Suppressor macrophage (primary cell): ENCODE measurements at places on chromosomes 12 and 14.

GRCh38 chr14:20468764-20469241, 403 bp upstream of the PNP start:
- peak; percentile 56 for DNase-seq

- DNase-seq: peak; percentile 70
Measured at GRCh38 chr12:8991371-8992345, 2.3 kb downstream of the KLRG1 start.

DNA sequence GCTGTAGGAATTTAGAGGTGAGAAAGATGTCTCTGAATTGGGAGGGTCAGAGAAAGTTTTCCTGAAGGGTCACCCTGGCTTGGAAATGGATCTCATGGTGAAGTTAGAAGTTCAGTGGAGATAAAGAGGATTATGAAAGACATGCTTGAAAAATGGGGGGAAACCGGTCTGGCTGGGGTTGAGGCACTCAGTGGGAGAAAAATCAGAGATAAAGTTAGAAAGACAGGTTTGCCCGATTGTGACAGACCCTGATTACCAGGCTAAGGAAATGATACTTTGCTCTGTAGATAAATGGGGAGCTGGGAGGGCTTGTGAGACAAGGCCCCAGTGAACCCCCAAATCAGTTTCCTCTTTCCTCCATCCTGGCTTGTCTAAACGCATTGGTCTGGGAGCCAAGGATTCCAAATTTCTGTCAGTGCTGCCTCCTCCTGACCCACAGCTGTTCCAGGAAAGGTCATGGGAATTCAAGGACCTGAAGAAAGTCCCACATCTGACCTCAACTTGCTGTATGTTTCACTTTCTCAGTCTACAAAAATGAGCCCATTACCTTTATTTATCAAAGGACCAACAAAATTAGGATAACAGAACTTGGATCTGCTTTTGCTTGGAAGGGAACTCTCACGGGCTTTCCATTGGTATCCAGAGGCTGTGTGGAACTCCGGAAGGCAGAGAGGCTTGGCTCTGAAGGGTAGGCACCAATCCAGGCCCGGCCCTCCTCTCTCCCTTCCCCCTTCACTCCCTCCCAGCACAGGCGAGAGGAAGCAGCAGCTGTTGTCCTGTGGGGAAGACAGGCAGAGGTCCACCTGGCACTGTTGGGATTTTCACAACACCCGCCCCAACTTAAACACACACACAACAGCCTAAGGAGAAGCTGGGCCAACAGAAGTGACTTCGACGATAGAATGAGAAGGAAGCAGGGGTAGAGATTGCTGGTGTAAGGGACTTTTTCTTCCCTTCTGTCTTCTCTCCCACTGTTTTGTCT, 3.4 kb upstream of the RNASE7 start:
- DNase-seq: no peak

GRCh38 chr14:74698465-74698864, 14.4 kb downstream of the AREL1 start:
- DNase-seq: peak; percentile 87

DNA sequence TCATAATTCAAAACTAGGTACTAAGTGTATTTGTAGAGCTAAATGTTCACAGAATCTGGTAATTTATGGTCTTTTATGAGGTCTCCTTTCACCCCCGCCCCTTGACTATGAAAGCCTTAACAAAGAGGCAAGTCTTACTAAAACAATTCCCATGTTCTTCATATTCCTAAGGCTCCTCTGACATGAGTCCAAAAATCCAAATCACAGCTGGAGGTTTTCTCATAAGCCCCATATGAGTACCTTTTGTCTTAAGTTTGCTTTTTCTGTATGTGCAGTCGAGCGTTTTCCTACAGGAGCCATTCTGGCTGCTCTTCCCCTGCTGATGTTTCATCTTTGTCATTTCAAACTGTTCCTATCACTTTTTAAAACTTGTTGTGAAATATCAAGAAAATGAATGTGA, 55.2 kb downstream of the SIX1 start:
- DNase-seq: no peak

- DNase-seq: no peak
Measured at GRCh38 chr12:690466-690865, 27.2 kb upstream of the NINJ2 start.

DNA sequence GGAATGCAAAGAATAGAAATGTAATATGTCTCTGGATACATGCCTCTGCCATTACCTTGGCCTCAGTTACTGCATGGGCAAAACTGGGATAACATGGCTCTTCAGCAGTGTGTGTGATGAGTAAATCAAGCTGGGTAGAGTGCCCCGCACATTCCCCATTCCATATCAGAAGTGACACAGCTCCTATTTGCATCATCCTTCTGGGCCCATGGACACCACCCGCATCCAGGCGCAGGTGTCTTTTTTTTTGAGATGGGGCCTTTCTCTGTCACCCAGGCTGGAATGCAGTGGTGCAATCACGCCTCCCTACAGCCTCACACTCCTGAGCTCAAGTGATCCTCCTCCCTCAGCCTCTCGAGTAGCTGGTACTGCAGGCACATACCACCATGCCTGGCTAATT, 31.6 kb downstream of the KRT76 start:
- DNase-seq: no peak

DNA sequence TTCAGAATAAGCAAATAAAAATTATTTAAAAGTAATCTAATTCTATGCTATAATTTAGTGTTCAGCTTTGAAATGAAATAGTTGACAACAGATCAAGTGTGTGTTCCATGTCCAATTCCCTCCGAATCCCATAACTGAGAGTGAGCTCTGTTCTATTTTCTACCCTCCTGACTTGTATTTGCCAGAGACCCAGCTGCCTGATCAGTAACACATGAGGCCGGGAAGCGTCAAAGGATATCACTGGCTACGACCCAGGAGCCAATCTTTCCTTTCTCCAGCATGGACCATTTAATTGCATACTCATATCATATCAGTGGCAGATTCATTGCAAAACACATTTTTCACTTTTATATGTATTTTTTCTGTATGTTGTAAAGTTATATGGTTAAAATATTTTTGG, 108.8 kb upstream of the TSPAN8 start:
- DNase-seq: no peak

DNA sequence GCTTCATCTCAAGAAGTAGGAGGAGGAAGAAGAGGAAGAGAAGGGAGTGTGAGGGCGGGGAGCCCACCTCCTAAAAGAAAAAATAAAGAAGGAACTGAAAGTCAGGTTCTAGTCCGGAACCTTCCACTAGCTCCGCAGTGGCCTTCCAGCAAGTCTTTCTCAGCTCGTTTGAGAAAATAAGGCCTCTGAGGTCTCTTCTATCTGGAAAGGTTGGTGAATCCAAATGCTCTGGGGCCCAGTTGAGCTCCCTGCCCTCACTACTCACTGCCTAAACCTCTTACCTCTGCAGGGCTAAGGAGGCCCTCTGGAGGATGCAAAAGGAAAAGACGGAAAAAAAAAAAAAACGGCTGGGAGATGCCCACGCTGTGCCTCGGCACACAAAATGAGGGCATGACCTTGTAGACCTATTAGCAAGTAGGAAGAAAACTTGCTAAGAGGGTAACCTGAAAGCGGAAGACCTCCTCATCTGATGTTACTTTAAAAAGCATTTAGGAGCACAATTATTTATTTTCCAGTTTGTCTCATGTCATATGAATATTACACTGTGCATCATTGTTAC, 35.9 kb downstream of the FBLN5 start:
- peak; percentile 30 for DNase-seq

- no peak for DNase-seq
Measured at GRCh38 chr12:65113621-65114035, 7.5 kb downstream of the WIF1 start.

DNA sequence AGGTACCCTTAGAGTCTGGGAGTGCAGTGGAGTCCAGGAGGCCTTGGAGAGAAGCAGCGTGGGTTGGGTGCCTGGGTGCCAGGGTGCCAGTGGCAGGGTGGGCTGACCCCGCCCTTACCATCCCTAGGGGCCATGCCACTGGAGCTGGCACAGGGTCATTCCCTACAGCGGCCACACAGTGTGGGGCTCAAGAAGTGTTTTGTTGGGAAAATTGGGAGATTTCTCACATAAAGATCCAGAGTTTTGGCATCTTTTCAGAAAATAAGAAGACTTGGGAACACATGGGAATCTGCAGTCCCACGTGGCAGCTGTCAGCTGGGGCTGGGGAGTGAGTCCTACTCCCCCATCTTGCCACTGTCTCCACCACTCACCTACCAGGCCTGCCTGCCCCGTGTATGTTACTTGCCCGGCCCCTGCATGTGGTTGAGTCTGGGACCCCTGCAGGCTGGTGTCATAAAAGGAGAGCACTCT, 4.2 kb downstream of the VASH1 start:
- DNase-seq: peak; percentile 1

DNA sequence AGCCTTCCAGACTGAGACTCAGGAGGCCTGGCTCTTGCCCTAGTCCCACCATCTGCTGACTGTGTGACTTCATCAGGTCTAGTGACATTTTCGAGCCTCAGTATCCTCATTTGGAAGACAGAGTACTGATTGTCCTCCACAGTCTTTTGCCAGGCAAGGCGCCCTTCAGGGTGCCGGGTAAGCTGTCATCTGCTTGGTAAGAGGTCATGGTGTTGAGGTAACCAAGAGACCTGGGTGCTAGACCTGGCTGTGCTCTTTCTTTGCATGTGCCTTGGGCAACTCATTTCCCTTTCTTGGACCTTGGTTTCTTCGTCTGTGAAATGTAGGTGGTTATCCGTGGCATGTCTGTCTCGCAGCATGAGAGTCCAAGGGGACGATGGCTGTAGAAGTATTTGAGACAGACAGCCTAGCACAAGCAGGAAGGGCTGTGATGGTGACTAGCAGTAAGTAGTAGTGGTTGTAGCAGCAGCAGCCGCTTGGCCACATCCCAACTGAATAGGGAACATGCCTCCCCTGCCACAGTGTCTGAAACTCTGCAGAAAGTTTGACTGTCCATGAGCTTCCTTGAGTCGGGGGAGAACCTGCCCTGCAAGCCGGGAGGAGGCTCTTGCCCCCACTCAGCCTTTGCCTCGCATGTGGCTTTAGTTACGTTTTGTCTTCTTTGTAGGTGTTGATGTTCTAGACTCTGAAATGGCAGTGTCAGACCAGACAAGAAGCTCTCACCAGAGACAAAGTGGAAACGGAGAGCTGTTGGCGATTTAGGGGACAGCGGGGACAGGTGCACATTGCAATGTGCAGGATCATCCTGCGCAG, 40.3 kb downstream of the EVL start:
- peak; percentile 58 for DNase-seq

- DNase-seq: no peak
Measured at GRCh38 chr12:103301642-103302591, 193.9 kb downstream of the C12orf42 start.

- DNase-seq: peak; percentile 72
Measured at GRCh38 chr12:124993626-124994436, at the start of gene BRI3BP. TSS of gene BRI3BP (plus strand) at chr12:124993645. CDS start at chr12:124993791, 146 bp downstream.

GRCh38 chr14:31300883-31301282, 93.3 kb upstream of the HECTD1 start:
- DNase-seq: no peak

DNA sequence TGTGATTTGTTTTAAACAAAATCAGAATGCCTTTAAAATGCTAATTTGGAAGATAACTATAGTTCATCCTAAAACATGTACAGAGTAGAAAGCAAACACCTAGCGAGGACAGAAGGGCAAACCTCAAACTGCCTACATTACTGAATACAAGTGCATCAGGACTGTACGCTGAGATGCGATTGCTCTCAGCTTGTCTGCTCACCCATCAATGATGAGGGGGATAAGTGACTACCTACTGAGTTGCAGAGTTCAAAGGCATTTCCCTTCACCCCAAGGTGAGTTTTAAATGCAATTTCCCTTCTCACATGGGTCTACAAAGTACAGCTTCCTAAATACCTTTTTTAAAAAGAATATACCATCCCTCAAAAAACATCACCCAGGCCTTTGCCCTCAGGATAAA, 52.9 kb downstream of the PHLDA1 start:
- DNase-seq: no peak

DNA sequence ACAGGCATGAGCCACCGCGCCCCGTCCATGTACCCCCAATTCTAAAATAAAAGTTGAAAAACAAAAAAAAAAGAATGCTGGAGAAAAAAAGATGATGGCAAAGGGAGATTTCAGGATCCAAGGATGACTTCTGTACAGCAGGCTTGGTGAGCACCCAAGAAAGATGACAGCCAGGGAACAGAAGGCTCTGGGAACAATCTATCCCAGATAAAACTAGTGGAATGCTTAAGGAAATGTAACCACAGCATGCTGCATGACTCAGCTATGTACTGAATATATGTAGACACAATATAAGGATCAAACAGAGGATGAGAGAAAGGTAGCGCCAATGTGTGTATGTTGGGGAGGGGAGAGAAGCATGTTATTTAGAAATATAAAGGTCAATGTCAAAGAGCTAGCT, 123.7 kb upstream of the TMTC1 start:
- no peak for DNase-seq

DNA sequence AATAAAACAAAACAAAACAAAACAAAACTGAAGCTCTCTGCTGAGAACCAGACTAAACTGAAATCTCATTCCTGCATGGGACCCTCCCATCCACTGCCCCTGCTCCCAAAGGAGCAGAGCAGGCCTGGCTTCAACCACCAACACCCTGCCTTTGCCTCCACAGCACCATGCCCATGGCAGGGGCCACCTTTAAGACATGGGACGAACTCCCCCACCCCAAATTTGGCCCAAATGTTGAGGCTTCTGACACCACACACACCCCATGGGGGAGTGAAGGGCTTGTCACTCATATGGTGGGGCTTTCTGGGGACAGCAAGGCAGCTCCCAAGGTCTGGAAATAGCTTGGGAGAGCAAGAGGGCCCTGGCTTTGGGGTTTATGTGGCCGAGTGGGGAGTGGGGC, 177.2 kb downstream of the KIF26A start:
- DNase-seq: no peak

- no peak for DNase-seq
Measured at GRCh38 chr12:66633676-66634075, 45.2 kb downstream of the GRIP1 start.

DNA sequence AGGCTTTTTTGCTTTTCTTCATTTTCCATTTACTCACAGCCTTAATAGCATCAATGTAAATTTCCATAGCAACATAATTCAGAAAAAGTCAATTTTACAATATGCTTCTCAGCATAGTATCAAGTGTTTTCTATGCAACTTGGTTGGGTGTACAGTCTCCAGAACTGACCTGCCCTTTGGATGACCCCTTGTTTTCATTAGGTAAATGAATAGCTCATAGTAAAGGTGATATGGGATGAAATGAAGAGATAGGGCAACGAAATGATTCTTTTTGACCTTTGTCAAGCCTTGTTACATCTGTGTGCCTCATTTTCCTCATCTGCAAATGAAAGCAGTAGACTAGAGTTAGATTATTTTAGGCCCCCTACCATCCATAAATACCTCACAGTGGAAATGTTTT, 1081.0 kb downstream of the TMTC2 start:
- no peak for DNase-seq

DNA sequence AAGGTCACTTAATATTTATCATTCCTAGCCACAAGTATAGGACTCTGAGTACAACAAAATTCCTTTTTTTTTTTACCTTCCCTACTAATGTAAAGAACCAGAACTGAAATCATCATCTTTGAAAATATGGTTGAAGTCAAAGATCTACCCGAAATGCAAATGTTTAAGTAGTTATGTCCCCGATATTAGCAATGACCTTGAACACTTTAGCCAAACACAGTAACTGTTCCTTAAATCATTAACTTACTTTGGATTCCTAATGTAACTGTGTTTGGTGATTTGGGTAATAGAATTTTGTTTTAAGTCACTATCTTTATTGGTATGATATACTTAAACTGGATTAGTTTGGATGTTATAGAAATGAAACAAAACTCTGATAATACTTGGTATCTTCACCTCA, 14.4 kb downstream of the ITPR2 start:
- no peak for DNase-seq
